ENCODE measurements at places on chromosomes 2 and 18. TPM values are rescaled to one million over a fixed set of nuclear protein-coding genes. Genes with fewer than 3 reads are reported as not detected.

The HOXD10 gene
- total RNA-seq = not detected

The RGPD4 gene
- total RNA-seq = under 0.01 TPM

The KLHL30 gene
- total RNA-seq = 1.6 TPM

The ZNF521 gene
- total RNA-seq = 6.5 TPM

The TSGA10 gene
- 2.8 TPM for total RNA-seq

The LYG2 gene
- total RNA-seq = not detected

The IRS1 gene
- total RNA-seq = 9.4 TPM

The UGT1A3 gene
- total RNA-seq = not detected

The STARD6 gene
- 0.53 TPM for total RNA-seq

The MC5R gene
- total RNA-seq = not detected

The UGT1A5 gene
- total RNA-seq = not detected

The DSC3 gene
- under 0.01 TPM for total RNA-seq

The CACNB4 gene
- total RNA-seq = 1.3 TPM

The PROKR1 gene
- under 0.01 TPM for total RNA-seq

The MGAT4A gene
- total RNA-seq = 1.6 TPM

The FBXO15 gene
- total RNA-seq = 0.26 TPM

The CFAP65 gene
- total RNA-seq = not detected

The SERPINB4 gene
- total RNA-seq = not detected

The RPE gene
- 55.1 TPM for total RNA-seq

The CHRNG gene
- not detected for total RNA-seq

The PRSS56 gene
- not detected for total RNA-seq

The SH3BP4 gene
- total RNA-seq = 16.6 TPM

The RRM2 gene
- 40.6 TPM for total RNA-seq

The RPRM gene
- not detected for total RNA-seq

The STPG4 gene
- total RNA-seq = 0.53 TPM

The TCF23 gene
- total RNA-seq = not detected

The VWC2L gene
- under 0.01 TPM for total RNA-seq

The TMEM200C gene
- total RNA-seq = 0.06 TPM

The MOCOS gene
- 2.9 TPM for total RNA-seq

The TMEM247 gene
- not detected for total RNA-seq

The EFHD1 gene
- total RNA-seq = 1.1 TPM

The C2orf81 gene
- 1.1 TPM for total RNA-seq

The SULT1C2 gene
- not detected for total RNA-seq

The SERPINB12 gene
- not detected for total RNA-seq

The AGFG1 gene
- total RNA-seq = 43.7 TPM

The STON1 gene
- total RNA-seq = 14.9 TPM

The ABCG5 gene
- total RNA-seq = under 0.01 TPM

The HOXD11 gene
- not detected for total RNA-seq

The FAM161A gene
- total RNA-seq = 1.8 TPM

The DRC1 gene
- not detected for total RNA-seq

The SDC1 gene
- 5.3 TPM for total RNA-seq
